ENCODE measurements at places on chromosomes 4 and X.

DNA sequence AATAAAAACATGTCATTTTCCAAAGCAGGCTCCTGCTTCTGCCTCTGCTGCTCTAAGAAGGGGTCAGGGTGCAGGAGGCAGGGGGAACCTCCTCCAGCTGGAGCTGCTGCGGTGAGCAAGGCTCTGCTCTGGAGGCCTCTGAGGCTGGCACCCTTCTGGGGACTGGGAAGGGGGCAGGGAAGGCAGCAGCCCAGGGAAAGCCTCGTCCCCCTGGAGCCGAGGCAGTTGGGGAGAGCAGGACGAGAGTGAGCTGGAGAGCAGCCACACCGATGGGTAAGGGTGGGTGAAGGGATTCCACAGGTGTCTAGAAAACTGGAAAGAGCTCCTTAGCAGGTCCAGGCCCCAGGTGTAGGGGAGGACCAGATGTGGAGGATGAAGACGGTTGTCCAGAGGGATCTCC, 2.0 kb upstream of the CTAG2 start:
- DNase-seq: no peak

GRCh38 chrX:12802741-12803140, 11.5 kb downstream of the PRPS2 start:
- DNase-seq: peak; percentile 34

DNA sequence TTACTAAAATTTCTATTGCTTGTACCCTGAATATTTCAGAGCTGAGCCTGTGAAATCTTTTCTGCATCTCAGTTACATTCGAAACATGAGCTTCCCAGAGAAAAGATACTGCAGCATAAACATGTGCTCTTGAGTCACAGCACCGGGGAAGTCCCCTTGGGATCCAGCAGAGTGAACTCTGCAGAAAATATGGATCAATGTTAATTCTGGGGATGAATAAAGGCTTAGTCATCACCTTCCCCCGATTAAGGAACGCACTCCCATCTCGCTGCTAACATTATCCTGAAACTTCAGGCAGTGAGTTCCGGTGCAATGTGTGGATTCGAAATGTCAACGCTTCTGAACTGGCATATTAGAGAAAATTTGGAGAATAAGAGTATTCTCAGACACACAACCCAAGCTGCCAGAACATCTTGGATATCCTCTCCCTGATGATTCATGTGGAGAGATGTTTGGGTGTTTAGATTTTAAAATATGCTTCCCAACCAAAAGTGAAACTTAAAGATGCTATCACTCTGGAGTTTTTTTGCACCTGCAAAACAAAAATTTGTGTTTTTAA, 90.8 kb downstream of the IRF2 start:
- DNase-seq: peak; percentile 97

DNA sequence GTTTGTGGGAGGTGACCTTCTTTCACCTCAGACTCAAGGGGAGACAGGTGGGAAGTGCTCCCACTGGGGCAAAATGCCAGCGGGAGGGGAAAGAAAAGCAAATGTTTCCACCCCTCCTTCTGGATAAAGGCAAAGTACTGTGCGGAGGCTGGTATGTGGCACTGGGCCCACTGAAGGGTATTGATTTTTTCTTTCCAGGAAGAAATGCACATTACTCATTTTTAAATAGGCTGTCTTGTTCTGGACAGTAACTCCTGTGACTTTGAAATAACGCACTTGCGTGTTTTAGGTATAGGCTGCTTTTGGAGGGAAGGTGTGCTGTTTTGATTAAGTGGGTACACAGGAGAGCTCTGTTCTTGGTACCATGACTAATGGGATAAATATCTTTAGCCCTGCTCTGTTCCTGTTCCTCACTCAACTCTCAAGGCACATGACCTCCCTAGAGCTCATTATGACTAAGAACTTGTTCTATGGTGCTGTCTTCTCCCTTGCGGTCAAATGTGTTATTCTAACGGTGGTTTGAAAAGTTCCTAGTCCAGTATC, 40.7 kb upstream of the MBTPS2 start:
- peak; percentile 87 for DNase-seq

DNA sequence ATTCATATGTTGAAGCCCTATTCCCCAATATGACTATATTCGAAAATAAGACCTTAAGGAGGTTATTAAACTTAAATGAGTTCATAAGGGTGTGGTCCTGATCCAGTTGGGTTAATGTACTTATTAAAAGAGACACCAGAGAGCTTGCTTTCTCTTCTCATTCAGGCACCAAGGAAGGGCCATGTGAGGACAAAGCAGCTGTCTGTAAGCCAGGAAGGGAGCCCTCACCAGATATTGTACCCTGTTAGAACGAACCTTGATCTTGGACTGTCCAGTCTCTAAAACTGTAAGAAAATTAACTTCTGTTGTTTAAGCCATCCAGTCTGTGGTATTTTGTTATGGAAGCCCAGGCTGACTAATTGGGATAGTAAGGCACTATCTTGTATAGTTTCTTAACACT, 9.1 kb upstream of the YTHDC1 start:
- DNase-seq: no peak

DNA sequence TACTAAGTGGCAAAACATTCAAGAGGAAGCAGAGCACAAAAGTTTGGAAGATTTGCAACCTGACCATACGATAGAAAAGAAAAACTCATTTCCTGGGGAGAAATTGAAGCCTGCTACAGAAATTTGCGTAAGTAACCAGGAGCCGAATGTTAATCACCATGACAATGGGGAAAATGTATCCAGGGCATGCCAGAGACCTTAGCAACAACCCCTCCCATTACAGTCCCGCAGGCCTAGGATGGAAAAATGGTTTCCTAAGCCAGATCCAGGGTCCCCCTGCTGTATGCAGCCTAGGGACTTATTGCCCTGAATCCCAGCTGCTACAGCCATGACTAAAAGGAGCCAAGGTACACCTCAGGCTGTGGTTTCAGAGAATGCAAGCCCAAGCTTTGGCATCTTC, 472.2 kb upstream of the KLHL4 start:
- DNase-seq: no peak

GRCh38 chr4:98482847-98483806, 175.3 kb downstream of the TSPAN5 start:
- DNase-seq: peak; percentile 48

DNA sequence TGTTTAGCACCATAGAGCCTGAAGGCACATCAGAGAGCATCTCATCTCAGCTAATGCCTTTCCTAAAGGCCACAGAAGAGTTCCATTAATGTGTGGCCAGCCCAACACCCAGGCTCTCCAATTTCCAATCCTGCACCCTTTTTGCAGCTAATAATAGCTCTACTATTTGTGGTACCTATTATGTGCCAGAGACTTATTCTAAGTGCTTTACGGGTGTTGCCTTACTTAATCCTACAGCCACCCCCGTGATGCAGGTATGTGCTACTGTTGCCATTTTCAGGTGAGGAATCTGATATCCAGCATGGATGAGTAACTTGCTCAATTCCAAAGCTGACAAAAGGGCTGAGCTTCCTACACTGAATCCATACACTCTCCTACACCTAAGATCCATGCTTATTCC, 217.6 kb upstream of the GALNT7 start:
- no peak for DNase-seq

DNA sequence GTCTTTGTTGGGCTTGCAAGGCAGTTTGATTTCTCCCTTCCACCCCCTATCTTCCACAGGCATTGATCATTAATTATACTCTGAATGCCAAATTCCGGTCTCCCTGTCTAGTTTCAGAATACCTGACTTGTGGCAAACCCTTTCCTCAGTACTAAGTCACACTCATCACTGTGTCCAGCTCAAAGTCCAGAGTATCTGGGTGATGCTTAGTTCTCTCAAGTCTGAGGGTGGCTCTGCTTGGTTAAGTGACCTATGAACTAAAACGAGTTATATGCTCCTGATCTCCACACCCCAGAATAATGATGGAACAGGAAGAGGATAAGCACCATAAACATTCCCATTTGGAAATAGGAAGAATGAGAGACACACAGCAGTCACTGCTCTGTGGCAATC, 6.5 kb downstream of the SMIM9 start:
- DNase-seq: no peak

- no peak for DNase-seq
These were observed 355.0 kb upstream of the GATB start for GRCh38 chr4:152115794-152116193.

- DNase-seq: peak; percentile 36
These were observed 8.1 kb upstream of the RPGR start for GRCh38 chrX:38335382-38335781.

DNA sequence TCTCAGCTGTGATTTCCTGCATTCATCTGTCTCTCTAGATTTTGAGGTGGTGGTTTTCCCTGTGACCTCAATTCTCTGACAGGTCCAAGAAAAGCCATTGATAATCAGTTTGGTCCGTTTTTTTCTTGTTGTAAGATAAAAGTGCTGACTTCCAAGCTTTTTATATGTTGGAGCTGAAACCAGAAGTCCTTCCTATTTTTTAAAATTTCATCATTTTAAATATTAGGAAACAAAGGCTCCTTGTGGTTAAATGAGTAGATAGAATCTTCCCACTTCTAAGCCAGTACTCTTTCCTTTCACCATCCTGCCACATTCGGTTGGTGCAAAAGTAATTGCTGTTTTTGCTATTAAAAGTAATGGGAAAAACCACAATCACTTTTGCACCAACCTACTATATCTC, 18.3 kb downstream of the RNF175 start:
- no peak for DNase-seq

DNA sequence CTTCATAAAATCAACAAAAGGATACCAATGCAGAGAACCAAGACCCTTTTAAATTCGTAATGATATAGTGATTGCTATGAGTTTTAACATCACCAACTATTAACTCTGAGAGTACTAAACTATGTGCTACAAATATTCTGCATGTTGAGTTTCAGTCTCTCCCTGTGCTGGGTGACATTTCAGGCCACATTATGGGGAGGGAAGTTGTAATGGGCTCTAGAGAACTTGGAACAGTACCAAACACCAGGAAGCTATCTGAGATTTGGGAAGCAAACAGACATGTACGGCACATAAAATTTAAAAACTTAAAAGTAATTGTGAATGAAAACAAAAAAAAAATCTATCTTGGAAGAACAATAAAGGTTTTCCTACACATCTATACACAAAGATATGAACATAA, 59.6 kb upstream of the PRSS48 start:
- DNase-seq: no peak

- DNase-seq: peak; percentile 22
These were observed 78.8 kb upstream of the BANK1 start for GRCh38 chr4:101711590-101712260.

DNA sequence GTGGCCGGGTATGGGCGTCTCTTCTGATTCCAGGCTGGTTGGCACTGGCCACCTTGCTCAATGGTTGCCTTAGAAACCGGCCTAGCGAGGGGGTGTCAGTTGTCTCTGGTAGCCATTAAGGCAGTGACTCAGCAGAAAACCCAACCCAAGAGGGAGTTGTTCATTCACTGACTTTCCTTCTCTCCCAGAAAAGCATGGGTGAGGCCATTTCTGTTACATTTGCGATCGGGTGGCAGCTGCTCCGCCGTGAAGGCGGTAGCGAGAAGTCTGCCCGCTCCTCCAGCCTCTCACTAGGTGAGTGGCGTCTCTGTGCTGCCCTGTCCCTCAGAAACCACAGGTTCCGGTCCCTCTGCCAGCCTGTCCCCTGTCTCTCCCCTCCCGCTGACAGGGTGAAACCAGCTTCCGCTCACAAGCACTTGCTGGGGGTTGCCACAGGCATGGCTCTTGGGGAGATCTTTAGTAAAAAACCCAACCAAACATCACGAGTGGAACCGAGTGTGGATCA, 17.4 kb downstream of the IRAK1 start:
- DNase-seq: no peak

DNA sequence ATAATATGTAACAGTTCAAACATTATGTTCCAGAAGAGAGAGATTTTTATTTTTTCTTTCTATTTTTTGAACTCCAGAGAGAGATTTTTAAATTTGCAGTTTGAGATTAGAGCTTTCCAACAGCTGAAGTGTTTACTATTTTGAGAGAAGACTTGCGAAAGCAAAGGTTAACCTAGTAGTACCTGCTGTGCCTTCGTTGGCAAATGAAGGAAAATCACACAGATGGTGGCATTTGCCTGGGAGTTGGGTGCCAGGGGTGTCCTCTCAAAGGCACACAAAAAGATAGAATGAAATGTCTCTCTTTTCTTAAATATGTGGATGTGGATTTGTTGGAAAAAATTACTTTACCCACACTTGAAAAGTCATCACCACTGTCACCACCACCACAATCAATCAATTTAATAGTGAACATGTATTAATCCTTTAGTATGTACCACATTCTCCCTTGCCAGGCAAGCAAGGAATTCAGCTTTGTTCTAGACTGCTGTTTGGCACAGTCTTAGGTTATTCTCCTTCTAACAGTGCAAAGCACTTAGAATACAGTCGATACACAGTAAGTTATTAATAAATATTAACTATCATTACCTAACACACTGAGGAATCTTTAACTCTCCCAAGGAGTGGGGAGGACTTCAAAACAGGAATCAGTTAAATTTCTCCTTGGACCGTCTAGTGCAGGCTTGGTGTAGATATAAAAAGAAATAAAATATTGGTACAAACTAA, 838.2 kb upstream of the FTHL17 start:
- DNase-seq: no peak

DNA sequence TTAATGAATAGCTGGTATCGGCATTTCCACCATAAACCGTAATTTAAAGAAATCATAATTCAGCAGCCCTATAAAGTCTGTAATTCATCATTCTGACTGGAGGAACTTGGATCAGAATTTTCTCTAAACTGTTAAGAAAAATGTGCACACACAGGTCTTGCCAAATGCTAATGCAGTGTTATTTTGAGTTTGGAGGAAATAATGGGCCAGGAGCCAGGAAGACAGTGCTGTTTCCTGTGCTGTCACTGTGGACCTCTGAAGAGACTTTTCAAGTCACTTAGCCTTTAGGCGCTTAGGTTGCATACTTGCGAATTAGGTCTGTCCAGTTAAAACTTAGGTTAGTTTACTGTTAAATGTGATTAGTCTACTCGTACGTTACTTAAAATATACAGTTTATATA, 137.5 kb upstream of the ANXA3 start:
- DNase-seq: peak; percentile 15

DNA sequence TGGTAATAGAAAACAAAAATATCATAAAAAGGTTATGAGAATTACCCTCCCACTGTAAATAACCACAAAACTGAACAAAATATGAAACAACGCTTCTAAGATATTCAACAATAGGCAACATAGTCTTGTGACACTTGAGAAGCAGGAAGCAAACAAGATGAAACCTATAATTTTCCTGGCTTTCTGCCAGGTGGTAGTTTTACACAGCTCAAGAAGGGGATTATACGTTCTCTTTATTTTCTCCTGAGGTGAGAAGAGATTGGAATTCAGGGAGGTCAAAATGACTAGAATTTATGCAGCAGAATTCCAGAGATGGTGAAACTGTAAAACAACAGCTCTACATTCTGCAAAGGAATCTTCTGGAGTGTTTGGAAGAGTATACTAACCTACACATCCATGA, 186.0 kb downstream of the HHIP start:
- peak; percentile 47 for DNase-seq

DNA sequence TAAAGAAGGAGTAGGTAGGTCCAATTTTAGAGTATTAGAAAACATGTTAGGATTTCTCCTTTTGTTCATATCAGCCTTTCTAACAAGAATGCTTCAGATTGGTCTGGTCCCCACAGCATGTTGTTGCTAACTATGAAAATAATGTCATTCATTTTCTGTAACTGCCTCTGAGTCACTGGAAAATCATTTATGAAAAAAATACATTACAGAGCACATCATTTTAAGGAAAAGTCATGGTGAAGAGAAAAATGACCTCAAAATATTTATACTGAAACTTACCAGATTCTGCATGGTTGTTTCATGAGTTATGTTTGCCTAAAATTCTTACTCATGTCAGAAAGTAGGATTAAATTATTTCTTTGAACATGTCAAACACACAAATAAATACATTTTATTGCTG, 35.2 kb downstream of the DTHD1 start:
- peak; percentile 40 for DNase-seq
